T-helper 9 cell (primary cell): ENCODE measurements at places on chromosomes 2 and 18.

DNA sequence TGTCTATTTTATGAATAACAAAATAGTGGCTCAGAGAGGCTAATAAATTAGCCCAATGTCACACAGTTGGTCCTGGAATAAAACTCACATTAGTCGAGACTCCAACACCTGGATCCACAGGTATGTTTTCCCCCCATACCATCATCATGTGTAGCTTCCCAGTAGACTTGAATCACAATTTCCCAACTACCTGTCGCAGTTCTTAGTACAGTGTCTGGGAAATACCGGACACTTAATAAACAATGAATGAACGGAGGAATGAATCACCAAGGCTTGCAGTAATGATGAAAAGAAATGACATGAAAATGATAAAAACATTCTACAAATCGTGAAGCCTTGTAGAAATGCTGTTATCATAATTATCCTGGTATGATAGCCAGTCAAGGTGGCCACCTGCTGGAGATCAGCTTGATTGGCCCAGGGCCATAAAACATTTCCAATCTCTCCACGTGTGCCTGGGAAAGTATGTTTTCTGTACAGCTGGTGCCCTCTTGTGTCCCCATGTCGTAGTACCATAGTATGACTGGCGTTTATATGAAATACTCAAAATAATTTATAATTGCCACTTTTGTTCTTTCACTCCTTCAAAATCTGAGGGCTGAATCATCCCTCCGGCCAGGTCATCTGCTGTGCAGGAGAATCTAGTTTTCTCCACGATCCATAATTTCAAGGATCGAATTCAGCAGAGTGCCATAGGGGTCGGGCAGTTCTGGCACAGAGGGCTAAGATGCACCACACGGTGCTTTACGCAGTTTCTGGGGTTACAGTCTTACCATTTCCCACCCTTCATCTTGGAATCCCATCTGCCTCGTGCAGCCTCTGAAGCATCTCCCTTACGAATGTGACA lies 95.4 kb downstream of the LAMA1 start:
- DNase-seq = no peak

DNA sequence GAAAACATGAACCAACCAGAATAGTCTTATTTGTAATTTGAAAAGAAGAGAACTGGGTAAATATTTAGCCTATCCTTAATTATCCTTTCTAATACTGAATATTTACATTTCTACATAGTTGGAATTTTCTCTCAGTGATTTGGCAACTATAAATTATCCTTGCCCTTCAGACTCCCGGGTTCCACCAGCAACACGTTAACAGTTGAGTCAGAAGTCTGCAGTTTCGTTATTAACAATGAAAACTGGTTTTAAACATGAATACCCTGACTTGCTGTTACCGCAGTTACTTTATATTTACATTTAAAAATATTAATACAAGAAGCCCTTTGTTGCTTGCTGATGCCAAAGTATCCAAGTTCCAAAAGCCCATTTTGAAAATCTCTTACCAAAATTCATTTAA lies 673.0 kb downstream of the ARHGAP15 start:
- DNase-seq = no peak

- no peak for DNase-seq
Observed at GRCh38 chr18:44497311-44497710, 183.4 kb upstream of the SETBP1 start.

GRCh38 chr2:7881466-7881865 lies 800.4 kb upstream of the ID2 start:
- DNase-seq = no peak

- DNase-seq = no peak
Observed at GRCh38 chr2:204274429-204274828, 270.8 kb upstream of the PARD3B start.

- no peak for DNase-seq
Observed at GRCh38 chr2:207163053-207163755, 2.5 kb downstream of the KLF7 start.

DNA sequence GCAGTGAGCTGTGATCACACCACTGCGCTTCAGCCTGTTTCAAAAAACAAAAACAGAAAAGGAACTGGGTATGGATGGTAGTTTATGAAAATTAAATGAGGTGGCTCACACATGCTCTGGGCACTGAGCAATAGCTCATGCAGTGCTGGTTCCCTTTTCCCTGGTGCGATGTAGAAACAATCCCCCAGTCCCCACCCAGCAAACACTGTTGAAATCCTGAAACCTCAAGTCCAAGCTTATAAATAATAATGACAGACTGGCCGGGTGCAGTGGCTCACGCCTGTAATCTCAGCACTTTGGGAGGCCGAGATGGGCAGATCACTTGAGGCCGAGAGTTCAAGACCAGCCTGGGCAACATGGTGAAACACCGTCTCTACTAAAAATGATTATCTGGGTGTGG lies 55.4 kb upstream of the SMAD2 start:
- no peak for DNase-seq
